ENCODE measurements at places on chromosomes 11 and 22.

GRCh38 chr11:22690871-22691270, 24.5 kb downstream of the GAS2 start:
- H3K4me3 ChIP-seq, result no peak overlapping the region
- no peak overlapping the region for H3K27ac ChIP-seq
- DNase-seq, result no peak
- H3K4me1 ChIP-seq, result no peaks in the 10 kb centered on the region
- no peaks in the 10 kb centered on the region for H3K27me3 ChIP-seq

DNA sequence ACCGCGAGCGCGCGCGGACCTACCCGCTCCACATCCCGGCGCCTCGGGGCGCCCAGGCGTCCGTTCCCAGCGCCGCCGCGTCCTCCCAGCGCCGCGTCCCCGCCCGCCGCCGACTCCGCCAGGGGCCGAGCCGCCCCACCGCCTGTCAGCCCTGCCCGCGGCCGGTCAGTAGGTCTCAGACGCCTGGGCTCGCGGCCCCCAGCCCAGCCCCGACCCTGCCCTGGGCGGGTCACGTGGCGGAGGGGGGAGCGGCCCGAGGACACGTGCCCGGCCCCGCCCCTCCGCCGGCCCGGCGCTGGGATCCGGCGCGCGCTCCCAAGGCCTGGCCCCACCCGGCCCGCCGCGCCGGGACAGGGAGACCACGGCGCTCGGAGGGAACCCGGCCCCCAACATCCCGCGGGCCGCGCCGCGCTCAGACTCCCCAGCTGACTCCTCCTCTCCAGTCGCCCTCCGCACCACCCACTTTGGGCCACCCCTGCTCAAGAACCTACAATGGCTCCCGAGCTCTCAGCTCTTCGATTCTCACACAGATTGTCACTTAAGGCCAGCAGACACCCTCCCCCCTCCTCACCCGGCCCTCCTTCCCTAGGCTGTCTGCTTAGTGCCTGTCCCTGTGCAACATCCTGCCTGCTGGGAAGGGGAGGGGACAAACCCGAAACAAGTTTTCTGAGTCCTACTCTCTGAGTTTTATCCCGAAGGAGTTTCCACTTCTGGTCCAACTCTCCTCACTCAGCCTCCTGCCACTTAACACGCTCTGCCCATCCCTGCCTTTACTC, at the start of gene RAB3IL1:
TSS of gene RAB3IL1 (minus strand) at position 233 of the 776 bp plus-strand sequence. CDS start at position 34, 199 bp downstream.
- DNase-seq, result no peak
- no peaks in the 10 kb centered on the region for H3K36me3 ChIP-seq
- peaks cover 8% of the 10 kb centered on the region for H3K4me1 ChIP-seq
- peak within 1 kb of the TSS; percentile 64 for H3K27ac ChIP-seq
- peak within 1 kb of the TSS; percentile 62 for H3K4me3 ChIP-seq

GRCh38 chr22:42920101-42920820, 63.2 kb upstream of the ARFGAP3 start:
- peaks cover 73% of the 10 kb centered on the region for H3K4me1 ChIP-seq
- H3K27me3 ChIP-seq, result no peaks in the 10 kb centered on the region
- peak overlapping the region; percentile 95 for H3K27ac ChIP-seq
- DNase-seq, result no peak
- no peaks in the 10 kb centered on the region for H3K36me3 ChIP-seq

DNA sequence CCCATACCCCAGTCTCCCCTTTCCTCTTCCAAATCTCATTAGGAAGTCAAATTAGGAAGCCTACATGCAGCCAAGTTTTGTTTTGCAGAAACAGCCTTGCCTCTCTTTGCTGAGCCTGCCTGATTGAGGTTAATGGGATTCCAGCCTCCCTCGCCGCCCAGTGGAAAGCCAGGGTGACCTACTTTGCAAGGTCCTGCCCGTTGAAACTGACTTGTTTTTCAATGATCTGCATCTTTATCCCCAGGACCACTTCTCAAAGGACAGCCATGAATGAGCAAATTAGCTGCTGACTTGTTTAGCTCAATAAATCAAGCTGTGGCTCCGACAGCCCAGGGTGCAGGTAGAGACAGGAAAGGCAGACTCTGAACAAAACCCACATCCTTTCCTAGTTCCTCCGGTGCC, 110.4 kb downstream of the RRAS2 start:
- no peaks in the 10 kb centered on the region for H3K4me1 ChIP-seq
- no peaks in the 10 kb centered on the region for H3K27me3 ChIP-seq
- DNase-seq, result no peak
- no peaks in the 10 kb centered on the region for H3K36me3 ChIP-seq
- no peak overlapping the region for H3K4me3 ChIP-seq
- no peak overlapping the region for H3K27ac ChIP-seq

GRCh38 chr11:76023236-76024068, 182.8 kb downstream of the WNT11 start:
- H3K4me1 ChIP-seq, result no peaks in the 10 kb centered on the region
- H3K36me3 ChIP-seq, result peaks cover 16% of the 10 kb centered on the region
- no peak overlapping the region for H3K4me3 ChIP-seq
- no peak for DNase-seq
- no peaks in the 10 kb centered on the region for H3K27me3 ChIP-seq

GRCh38 chr11:88301488-88302140, 35.9 kb downstream of the CTSC start:
- no peak overlapping the region for H3K27ac ChIP-seq
- H3K27me3 ChIP-seq, result no peaks in the 10 kb centered on the region
- H3K4me3 ChIP-seq, result no peak overlapping the region
- no peak for DNase-seq
- no peaks in the 10 kb centered on the region for H3K36me3 ChIP-seq

GRCh38 chr11:1500466-1501420, 14.2 kb upstream of the MOB2 start:
- H3K27ac ChIP-seq, result no peak overlapping the region
- H3K36me3 ChIP-seq, result peaks cover 10% of the 10 kb centered on the region
- H3K27me3 ChIP-seq, result no peaks in the 10 kb centered on the region
- peak; percentile 9 for DNase-seq

DNA sequence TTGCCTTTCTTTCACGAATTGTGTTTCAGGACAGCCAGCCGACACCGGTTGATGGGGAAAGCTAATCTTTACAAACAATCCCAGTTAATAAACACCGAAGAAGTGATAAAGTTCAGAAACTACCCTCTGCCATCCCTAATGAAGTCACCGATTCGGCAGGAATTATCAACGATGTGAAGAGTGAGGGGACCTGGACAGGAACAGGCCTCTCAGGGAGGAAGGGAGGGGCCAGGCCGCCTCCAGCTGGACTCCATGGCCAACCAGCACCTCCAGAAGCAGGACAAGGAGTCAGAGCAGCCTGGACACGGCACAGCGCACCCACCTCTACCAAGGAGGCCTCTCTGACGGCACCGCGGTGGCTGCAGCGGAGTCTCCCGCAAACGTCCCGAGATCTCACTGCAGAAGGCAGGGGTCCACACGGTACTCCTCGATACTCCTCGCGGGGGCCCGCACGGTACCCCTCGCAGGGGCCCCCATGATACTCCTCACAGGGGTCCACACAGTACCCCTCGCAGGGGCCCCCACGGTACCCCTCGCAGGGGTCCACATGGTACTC, 3.9 kb downstream of the TOLLIP start:
- no peak overlapping the region for H3K27ac ChIP-seq
- H3K4me3 ChIP-seq, result no peak overlapping the region
- H3K4me1 ChIP-seq, result peaks cover 58% of the 10 kb centered on the region
- no peaks in the 10 kb centered on the region for H3K27me3 ChIP-seq
- H3K36me3 ChIP-seq, result no peaks in the 10 kb centered on the region

DNA sequence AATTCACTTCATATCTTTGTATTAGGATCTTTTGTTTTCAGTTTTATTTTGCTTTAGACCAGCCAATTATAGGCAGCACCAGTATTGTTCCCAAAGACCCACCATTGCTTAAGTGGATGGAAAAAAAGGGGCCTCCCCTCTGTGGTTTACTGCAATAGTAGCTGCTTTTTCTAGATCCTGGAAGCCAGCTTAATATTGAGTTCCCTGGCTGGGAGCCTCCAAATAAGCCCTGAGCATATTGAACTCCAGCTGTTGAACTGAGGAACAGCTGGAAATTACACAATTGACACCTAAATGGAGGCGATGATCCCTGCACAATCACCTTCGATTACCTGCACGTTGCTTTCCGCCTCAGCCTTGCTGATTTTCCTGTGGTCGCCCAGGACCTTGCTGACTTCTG, 576.0 kb downstream of the SOX6 start:
- DNase-seq, result no peak
- no peaks in the 10 kb centered on the region for H3K36me3 ChIP-seq
- no peak overlapping the region for H3K4me3 ChIP-seq
- H3K27ac ChIP-seq, result no peak overlapping the region

- no peak overlapping the region for H3K4me3 ChIP-seq
- H3K36me3 ChIP-seq, result no peaks in the 10 kb centered on the region
- peak; percentile 82 for DNase-seq
- H3K27me3 ChIP-seq, result no peaks in the 10 kb centered on the region
- H3K4me1 ChIP-seq, result peaks cover 82% of the 10 kb centered on the region
- H3K27ac ChIP-seq, result peak overlapping the region; percentile 75
Measured at GRCh38 chr11:26847459-26847858, 125.6 kb upstream of the SLC5A12 start.

GRCh38 chr11:111566324-111566723, 25.8 kb downstream of the LAYN start:
- H3K4me3 ChIP-seq, result no peak overlapping the region
- no peak overlapping the region for H3K27ac ChIP-seq
- no peaks in the 10 kb centered on the region for H3K36me3 ChIP-seq

DNA sequence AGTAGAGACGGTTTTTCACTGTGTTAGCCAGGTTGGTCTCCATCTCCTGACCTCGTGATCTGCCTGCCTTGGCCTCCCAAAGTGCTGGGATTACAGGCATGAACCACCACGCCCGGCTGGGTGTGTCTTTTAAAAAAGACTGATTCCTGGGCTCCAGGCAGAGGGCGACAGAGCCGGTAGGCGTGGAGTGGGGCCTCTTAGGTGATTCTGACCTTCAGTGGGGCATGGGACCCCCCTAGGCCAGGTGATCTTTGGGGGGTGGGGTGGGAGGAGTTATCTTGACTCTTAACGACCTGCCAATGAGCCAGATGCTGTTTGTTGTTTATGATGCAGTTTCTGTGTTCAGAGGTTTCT, 12.9 kb upstream of the SORL1-AS1 start:
- no peak for DNase-seq
- no peaks in the 10 kb centered on the region for H3K27me3 ChIP-seq
- H3K27ac ChIP-seq, result peak overlapping the region; percentile 76
- no peak overlapping the region for H3K4me3 ChIP-seq
- no peaks in the 10 kb centered on the region for H3K36me3 ChIP-seq

DNA sequence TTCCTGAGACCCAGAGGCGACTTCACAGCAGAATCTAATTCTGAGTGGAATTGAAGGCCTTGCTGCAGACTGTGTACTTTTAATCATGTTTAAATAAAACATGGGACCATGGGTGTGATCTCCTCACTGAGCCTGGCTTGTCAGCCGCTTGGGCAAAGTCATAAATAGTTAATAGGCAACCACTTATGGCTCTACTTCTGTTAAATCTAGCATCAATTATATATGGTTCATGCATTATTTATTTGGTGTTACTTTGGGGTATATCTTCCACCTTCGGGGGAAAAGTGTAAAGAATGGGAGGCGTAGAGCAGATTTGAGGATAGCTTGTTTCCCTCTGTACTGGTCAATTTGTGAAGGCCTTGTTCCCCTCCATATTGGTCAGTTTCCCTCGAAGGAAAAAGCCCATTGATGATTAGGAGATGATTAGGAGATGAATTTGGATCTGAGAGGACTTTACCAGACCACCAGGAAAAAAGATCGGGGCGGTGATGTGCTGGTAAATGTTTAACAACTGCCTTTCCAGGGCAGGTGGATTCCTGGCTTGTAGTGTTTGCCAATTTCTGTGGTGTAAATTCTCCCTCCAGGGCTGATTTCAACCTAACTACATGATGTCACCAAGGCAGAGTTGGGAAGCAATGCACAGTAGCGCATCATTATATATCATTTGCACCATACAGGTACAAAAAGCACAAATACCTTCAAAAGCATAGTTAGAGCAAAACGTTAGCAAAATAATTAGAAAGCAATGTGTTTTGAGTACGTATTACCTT, 204.1 kb upstream of the SEZ6L start:
- no peak overlapping the region for H3K4me3 ChIP-seq
- H3K27ac ChIP-seq, result no peak overlapping the region
- no peaks in the 10 kb centered on the region for H3K27me3 ChIP-seq
- H3K36me3 ChIP-seq, result no peaks in the 10 kb centered on the region

DNA sequence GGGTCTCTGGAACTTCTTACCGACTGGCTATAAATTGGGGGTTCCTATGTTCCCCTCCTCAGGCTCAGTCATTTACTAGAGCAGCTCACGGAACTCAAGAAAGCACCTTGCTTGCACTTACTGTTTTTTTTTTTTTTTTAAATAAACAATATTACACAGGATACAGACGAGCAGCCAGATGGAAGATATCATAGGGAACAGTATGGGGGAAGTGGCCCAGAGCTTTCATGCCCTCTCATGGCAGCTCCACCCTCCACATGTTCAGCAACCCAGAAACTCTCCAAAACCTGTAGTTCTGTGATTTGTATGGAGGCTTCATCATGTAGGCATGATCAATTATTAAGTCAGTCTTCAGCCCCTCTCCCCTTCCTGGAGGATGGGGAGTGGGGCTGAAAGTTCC, 7.5 kb downstream of the UVRAG start:
- no peaks in the 10 kb centered on the region for H3K27me3 ChIP-seq
- H3K4me1 ChIP-seq, result peaks cover 5% of the 10 kb centered on the region
- no peaks in the 10 kb centered on the region for H3K36me3 ChIP-seq
- H3K4me3 ChIP-seq, result no peak overlapping the region
- H3K27ac ChIP-seq, result no peak overlapping the region
- DNase-seq, result no peak

DNA sequence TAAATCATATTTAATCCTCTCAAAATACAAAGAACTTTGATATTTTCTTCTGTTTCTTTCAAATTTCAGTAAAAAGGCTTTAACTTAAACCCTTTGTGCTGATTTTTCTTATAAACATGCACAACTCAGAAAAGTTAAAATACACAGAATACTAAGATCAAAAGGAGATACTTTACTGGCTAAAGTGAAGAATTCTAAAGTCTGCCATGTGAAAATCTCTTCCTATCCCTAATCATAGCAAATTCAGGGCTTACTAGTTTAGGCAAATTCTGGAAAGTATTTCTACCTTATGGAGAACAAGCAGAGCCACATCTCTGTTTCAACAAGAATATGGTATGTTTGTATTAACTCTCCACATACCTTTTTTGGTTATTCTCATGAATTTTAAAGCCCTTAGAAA, 96.6 kb downstream of the PGR start:
- H3K27me3 ChIP-seq, result no peaks in the 10 kb centered on the region
- H3K36me3 ChIP-seq, result no peaks in the 10 kb centered on the region
- DNase-seq, result no peak
- H3K4me3 ChIP-seq, result no peak overlapping the region
- H3K27ac ChIP-seq, result no peak overlapping the region

DNA sequence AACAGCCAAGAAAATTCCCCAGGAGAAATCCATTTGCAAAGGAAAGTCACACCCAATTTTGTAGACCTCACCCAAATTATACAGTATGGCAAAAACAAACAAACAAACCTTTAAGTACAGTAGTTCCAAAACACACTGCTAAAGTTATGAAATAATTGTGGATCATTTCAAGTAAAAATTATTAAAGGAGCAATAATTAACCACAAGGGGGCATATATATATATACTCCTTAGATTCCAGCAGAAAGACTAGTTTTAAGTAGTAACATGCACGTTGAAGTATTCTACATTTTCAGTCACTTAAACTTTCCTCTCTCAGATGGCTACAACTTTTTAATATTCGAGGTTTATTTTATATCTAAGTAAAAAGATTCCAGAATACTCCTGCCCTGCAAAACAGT, 26.8 kb downstream of the RNF141 start:
- peaks cover 6% of the 10 kb centered on the region for H3K36me3 ChIP-seq
- no peak overlapping the region for H3K4me3 ChIP-seq
- no peaks in the 10 kb centered on the region for H3K4me1 ChIP-seq
- DNase-seq, result no peak
- peak overlapping the region; percentile 36 for H3K27ac ChIP-seq

- H3K4me1 ChIP-seq, result no peaks in the 10 kb centered on the region
- H3K4me3 ChIP-seq, result no peak overlapping the region
- H3K27ac ChIP-seq, result no peak overlapping the region
- peaks cover 62% of the 10 kb centered on the region for H3K36me3 ChIP-seq
- DNase-seq, result no peak
Measured at GRCh38 chr11:43434893-43435292, 76.2 kb downstream of the TTC17 start.

Measured in tibial artery (tissue), 4 donors.